Bone marrow (tissue), 2 donors: ENCODE measurements at places on chromosomes 13 and 19.
A peak's percentile ranks its signal among the peaks of the same experiment; 100 is the strongest.

DNA sequence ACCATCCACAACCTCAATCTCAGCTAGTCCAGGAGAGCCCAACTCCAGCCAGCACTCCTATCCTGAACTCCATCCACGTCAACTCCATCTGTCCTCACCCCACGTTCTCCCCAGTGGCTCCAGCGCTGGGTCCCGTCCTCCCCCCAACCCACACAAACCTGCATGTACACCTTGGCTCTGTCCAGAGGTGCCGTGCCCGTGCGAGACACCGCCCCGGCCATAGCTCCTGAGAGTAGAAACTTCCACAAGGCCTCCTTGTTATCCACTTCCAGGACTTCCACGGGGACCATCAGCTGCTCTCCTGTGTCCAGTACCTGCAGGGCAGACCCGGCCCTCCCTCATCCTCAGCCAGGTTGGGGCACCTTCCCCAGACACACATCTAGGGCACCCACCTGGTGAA lies 1.7 kb downstream of the SLC25A41 start:
- no peak for DNase-seq

DNA sequence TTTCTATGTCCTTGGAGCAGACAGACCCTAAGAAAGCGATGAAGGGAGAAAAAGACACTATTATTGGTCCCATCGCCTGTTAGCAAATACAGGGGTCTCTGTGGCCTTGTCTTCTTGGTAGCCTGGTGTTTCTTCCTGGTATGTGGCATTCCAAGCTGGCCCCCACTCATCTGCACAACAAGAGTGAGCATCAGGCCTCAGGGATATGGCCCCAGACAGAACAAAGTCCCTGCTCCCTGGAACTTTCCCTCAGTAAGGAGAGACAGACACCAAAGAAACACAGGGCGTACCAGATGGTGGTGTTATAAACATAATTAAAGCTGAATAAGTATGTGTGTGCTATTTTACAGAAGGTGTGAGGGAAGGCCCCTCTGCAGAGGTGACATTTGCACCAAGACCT lies 48.2 kb upstream of the KPNA3 start:
- DNase-seq: no peak

GRCh38 chr19:10262771-10263170 lies 8.1 kb upstream of the ICAM1 start:
- no peak for DNase-seq

DNA sequence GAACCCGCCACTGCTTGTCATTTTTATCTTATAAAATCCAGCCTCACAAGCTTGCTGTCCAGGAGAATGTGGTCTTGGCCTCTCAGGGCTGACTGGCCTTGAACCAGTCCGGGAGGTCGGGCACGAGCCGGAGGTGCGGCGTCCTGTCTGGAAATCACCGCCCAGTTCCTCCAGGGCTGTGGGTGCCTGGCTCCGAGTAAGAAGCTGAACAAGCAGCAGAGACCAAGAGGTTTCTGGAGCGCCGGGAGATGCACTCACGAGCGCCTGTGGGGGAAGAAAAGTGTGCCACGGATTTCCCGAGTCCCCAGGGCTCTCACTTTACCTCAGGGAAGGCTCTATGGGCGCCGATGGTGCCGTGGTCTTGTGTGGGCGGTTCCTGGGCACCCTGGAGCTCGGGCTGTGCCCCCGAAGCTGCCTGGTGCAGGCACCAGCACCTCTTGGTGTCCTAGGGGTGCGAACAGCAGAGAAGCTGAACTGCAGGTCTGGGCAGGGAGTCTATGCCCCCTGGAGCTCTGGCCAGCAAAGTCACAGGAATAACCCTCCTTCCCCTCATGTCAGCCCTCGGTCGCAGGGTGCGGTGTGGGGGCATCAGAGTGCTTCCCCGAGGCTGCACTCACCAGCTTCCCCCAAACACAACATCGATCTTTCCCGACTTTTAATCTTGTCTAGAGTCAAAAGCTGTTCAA lies 50.0 kb downstream of the GAS6 start:
- no peak for DNase-seq

DNA sequence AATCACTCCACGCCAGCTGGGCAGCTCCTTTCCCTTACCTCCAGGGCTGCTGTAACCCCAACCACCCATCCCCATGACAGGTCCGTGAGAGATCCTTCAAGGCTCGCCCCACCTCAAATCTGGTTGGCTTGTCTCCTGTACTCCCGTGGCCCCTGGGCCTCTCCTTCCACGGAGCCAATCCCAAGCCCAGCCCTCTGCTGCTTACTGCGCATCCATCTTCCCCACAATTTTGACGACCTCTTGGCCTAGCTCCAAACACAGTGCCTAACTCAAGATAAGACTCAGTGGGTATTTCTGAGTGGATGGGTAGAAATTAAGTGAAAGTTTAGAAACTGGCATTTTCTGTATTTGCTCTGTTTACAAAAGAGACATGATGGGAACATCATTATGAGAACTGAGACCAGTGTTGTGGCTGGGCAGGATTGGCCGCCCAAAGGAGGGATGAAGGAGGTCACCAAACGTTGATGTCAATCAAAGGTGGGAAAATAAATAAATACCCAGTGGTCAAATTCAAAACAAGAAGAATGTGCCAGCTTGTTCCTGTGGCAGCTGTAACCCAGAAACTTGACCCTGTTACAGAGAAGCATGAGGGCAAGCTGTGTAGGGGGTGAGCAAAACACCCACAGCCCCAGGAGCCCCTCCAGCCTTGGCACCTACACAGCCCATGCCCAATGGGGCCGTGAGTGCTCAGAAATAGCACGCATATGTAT lies 162.2 kb downstream of the ABCC4 start:
- DNase-seq: no peak

DNA sequence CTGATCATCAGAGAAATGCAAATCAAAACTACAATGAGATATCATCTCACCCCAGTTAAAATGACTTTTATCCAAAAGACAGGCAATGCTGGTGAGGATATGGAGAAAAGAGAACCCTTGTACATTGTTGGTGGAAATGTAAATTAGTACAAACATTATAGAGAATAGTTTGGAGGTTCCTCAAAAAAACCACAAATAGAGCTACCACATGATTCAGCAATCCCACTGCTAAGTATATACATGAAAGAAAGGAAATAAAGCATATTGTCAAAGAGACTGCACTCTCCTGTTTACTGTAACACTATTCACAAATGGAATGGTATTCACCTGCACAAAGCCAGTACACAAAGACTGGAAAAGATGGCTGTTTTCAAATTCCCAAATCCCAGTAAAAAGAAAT lies 1233.7 kb downstream of the PCDH17 start:
- DNase-seq: no peak

DNA sequence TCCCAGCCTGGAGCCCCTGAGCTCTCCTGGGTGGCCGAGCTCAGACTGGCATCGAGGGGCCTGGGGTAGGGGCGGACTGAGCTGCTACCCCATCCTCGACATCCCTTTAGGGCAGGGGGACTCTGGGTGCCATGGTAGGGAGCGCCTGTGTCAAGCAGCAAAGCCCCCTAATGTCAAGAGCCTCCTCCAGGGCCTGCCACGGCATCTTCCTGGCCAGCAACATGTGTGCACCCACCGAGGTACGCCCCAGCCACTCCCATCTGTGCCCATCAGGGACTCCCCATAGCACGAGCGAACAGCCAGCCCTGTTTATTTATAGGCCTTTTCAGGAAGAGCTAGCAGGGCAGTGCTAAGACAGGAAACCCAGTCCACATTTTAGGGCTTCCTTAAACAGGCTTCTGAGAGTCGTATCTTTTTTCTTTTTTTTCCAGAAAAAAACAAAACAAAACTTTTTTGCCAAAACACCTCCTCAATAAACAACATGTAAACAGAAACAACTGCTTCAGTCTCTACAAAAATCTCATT lies 14.3 kb downstream of the LRP3 start:
- peak; percentile 33 for DNase-seq

GRCh38 chr13:113288880-113289279 lies 8.2 kb upstream of the LAMP1 start:
- DNase-seq: no peak

- DNase-seq: peak; percentile 96
Observed at GRCh38 chr19:47112166-47112996, 1.2 kb downstream of the ZC3H4 start.

DNA sequence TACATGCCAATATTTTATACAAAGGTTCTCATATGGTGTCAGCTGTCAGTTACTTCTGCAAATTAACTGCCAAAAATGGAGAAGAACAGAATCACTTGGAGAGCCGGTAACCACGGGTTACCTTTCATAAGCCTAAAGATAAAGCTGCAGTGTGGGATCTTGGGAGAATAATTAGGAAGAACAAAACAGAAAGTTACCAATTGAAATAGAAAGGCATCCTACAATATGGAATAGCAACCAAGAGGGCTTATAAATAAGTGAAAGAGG lies 74.2 kb downstream of the TSHZ3 start:
- DNase-seq: no peak

GRCh38 chr13:114064450-114065140 lies 67.8 kb downstream of the RASA3 start:
- no peak for DNase-seq

- DNase-seq: no peak
Observed at GRCh38 chr13:98981369-98982080, 3.7 kb upstream of the DOCK9 start.

DNA sequence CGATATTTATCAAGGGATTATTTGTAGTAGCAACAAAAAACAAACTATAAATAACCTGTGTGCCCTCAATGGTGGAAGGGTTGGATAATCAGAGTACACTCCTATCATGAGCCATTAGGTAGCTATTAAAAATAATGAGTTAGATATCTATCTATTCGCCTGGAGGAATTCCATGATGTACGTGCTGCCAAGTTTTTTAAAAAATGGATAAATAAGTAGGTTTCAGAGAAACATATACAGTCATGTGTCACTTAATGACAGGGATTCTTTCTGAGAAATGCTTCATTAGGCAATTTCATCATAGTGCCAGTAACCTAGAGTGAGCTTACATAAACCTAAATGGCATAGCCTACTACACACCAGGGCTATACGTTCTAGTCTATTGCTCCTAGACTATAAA lies 6.2 kb upstream of the OR1I1 start:
- no peak for DNase-seq

- no peak for DNase-seq
Observed at GRCh38 chr13:51858433-51859247, 3.1 kb upstream of the CCDC70 start.

GRCh38 chr13:44116562-44117332 lies 237.0 kb downstream of the LACC1 start:
- DNase-seq: no peak

- no peak for DNase-seq
Observed at GRCh38 chr13:67620665-67621064, 390.5 kb upstream of the PCDH9 start.

- no peak for DNase-seq
Observed at GRCh38 chr13:50214514-50214913, 199.3 kb downstream of the KCNRG start.

GRCh38 chr13:25237083-25237482 lies 50.2 kb downstream of the MTMR6 start:
- DNase-seq: no peak

DNA sequence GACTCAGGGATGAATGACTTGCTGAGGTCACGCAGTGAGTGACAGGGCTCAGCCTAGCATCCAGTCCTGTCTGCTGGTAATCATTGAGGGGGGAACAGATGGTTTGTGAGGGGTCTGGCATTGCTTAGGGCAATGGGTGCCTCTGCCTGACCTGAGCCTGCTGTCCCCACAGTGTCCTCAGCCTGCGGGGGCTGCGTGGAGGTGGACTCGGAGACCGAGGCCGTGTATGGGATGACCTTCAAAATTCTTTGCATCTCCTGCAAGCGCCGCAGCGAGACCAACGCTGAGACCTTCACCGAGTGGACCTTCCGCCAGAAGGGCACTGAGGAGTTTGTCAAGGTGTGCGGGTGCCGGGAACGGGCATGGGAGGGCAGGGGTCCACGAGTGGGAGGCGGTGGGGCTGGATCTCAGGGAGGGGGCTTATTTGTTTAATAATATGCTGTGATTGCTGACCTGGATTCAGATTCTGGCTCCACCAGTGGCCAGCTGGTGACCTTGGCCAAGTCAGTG lies 2.1 kb downstream of the SCN1B start:
- DNase-seq: no peak

GRCh38 chr13:42740753-42741152 lies 40.6 kb upstream of the FAM216B start:
- no peak for DNase-seq

DNA sequence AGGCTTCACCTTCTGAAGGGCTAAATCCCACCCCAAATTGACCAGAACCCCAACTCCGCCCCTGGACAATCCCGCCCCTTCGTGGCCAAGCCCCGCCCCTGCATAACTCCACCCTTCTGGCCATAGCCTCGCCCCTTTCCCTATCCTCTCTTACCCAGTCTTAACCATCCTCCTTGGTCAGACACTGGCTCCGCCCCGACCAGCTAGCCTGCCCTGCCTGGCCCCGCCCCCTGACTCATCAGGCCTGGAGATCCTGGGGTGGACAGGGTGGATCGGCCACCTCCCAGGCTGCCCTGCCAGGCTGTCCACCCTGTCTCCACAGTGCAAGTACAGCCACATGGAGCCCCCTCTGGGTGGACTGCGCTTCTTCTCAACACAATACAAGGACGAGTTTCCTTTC lies 8.0 kb upstream of the ZNF358 start:
- DNase-seq: no peak

GRCh38 chr13:95627590-95627989 lies 16.9 kb downstream of the DZIP1 start:
- DNase-seq: no peak

DNA sequence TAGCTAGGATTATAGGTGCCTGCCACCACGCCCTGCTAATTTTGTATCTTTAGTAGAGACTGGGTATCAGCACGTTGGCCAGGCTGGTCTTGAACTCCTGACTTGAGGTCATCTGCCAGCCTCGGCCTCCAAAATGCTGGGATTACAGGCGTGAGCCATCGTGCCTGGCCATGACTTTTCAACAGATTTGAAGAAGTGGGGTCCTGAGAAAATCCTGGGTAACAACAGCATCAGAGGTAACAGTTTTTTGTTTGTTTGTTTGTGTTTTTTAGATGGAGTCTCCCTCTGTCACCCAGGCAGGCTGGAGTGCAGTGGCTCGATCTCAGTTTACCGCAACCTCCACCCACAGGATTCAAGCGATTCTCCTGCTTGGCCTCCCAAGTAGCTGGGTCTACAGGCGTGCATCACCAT lies 3.7 kb downstream of the JUNB start:
- DNase-seq: no peak

GRCh38 chr13:48415516-48415915 lies 2.6 kb upstream of the LPAR6 start:
- no peak for DNase-seq

GRCh38 chr13:40780822-40781401 lies 8.5 kb upstream of the SLC25A15 start:
- no peak for DNase-seq

DNA sequence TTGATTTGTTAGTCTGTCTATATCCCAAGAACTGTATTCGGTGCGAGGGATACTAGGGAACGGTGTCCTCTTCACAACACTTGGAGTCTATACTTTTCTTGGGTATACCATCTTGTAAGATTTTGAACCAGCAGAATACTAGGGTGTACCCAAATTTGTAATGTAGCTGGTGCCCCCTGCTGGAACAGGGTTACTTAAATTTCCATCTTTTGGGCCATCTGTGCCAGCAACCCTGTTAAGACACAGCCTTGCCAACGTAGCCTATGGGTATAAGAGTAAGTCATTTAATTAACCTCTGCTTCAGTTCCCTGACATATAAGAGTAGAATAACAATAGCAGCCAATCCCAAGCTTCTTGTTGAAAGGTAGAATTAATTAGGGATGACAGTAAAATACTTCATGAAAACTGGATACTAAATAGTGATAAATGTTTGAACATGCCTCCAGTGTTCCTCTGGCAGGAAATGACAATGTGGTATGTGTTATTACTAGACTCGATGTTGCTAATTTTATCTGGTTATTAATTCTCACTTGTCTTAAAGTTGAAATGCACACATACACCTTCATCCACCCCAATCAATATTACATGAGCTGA lies 607.6 kb downstream of the FGF9 start:
- no peak for DNase-seq
